ENCODE measurements at places on chromosomes 3 and 15. TPM values are rescaled to one million over a fixed set of nuclear protein-coding genes. Genes with fewer than 3 reads are reported as not detected.

MEX3B gene
- not detected for polyA plus RNA-seq

PLSCR2 gene
- not detected for polyA plus RNA-seq

CHST13 gene
- 1.9 TPM for polyA plus RNA-seq

GOLGA8K gene
- polyA plus RNA-seq, result not detected

EHHADH gene
- polyA plus RNA-seq, result 12.2 TPM

EPHA3 gene
- under 0.01 TPM for polyA plus RNA-seq

PPARG gene
- 39.8 TPM for polyA plus RNA-seq

GPR149 gene
- polyA plus RNA-seq, result not detected

GOLGA6L4 gene
- polyA plus RNA-seq, result 1.1 TPM

DNA sequence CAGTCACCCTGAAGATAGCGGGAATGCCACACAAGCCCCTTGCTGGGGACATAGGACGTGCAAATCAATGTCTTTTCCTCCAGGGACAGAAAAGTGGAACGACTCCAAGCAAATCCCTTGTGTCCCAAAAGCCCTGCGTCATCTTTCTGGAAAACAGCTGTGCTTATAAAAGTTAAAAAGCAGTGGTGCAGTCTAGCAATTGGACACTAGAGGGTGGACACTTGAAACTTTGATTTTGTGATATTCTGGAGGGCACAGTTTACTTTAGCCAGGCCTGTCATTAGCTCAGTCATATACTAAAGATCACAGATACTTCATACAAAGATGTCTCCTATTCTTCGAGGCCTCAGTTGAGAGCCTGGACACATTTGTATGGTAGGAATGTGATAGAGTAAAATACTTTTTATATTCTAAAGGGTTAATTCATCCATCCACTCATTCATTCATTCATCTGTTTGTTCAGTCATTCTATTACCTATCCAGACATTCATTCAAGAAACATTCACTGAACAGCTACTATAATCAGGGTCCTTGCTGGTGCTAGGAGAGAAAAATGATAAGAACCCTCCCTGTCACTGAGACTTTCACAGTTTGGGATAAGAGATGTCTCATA is 63.8 kb upstream of the ANKRD34C start:
- no peaks in the 10 kb centered on the region for H3K36me3 ChIP-seq
- H3K4me3 ChIP-seq, result no peak overlapping the region
- DNase-seq, result no peak
- no peaks in the 10 kb centered on the region for H3K4me1 ChIP-seq
- H3K27ac ChIP-seq, result no peak overlapping the region

- H3K4me1 ChIP-seq, result no peaks in the 10 kb centered on the region
- no peak overlapping the region for H3K27ac ChIP-seq
- no peaks in the 10 kb centered on the region for H3K27me3 ChIP-seq
- DNase-seq, result no peak
- no peak overlapping the region for H3K4me3 ChIP-seq
Observed at GRCh38 chr15:79682851-79683288, 213.9 kb downstream of the MTHFS start.

DNA sequence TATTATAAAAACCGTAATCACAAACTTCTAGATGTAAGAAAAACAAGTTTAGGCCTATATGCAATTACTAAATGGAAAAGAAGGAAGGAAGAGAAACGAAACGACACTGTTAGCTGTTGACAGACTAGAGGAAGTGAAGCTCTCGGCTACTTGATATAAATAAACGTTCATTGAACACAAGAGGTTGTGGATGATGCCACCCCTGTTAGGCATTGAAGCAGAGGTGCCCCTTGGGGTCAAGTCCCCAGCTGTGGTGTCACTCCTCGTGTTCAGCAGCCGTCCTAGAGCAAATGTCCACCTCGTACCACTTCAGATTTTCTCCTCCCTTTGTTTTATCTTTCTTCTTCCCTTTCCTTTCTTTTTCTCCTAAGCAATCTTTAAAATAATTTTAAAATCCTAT is 146.5 kb upstream of the UBE2E1 start:
- no peak for DNase-seq
- no peaks in the 10 kb centered on the region for H3K36me3 ChIP-seq
- no peaks in the 10 kb centered on the region for H3K27me3 ChIP-seq
- no peak overlapping the region for H3K27ac ChIP-seq
- H3K4me1 ChIP-seq, result peaks cover 3% of the 10 kb centered on the region

- H3K36me3 ChIP-seq, result no peaks in the 10 kb centered on the region
- no peaks in the 10 kb centered on the region for H3K4me1 ChIP-seq
- no peak overlapping the region for H3K27ac ChIP-seq
- DNase-seq, result no peak
- H3K27me3 ChIP-seq, result no peaks in the 10 kb centered on the region
Observed at GRCh38 chr15:33046329-33046728, 148.2 kb downstream of the FMN1 start.

DNA sequence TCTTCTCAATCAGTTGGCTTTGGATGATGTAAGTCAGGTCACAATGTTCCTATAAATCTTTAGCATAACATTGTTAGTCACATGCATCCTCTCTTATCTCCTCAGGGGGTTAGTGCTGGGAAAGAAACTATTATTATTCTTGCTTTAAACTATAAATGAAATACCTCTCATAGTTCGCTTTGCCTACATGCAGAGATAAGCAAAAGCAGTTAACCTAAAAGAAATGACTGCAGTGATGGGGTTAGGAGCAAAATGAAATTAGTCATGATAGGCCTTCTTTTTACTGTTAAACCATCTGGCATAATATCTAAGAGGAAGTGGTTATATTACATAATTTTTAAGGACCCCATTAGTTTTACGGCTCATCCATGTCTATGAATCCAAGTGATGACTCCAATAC is 91.7 kb upstream of the IGSF10 start:
- no peaks in the 10 kb centered on the region for H3K4me1 ChIP-seq
- no peaks in the 10 kb centered on the region for H3K27me3 ChIP-seq
- no peak overlapping the region for H3K27ac ChIP-seq

- no peaks in the 10 kb centered on the region for H3K27me3 ChIP-seq
- H3K4me3 ChIP-seq, result no peak overlapping the region
- no peaks in the 10 kb centered on the region for H3K4me1 ChIP-seq
- H3K36me3 ChIP-seq, result no peaks in the 10 kb centered on the region
Observed at GRCh38 chr3:28252001-28252431, 10.6 kb downstream of the CMC1 start.

- no peak for DNase-seq
- no peak overlapping the region for H3K27ac ChIP-seq
- no peaks in the 10 kb centered on the region for H3K36me3 ChIP-seq
- no peaks in the 10 kb centered on the region for H3K27me3 ChIP-seq
Observed at GRCh38 chr3:18989237-18989795, 159.0 kb upstream of the KCNH8 start.

DNA sequence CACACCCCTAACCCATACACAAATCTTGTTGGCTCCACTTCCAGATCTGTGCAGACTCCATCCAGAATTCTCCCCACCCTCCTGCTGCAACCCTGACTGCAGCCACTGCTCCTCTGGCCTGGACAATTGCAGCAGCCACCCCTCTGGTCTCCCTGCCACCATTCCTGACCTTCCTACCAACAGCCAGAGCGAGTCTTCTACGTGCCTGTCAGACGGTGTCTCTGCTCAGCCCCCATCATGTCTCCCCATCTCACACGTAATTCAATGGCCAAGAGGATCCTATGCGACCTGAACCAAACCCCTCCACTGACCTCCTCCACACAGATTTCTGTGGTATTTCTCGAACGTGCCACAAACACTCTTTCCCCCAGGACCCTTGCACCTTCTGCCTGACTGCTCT is 103.3 kb downstream of the TPRA1 start:
- no peaks in the 10 kb centered on the region for H3K36me3 ChIP-seq
- DNase-seq, result no peak
- H3K4me3 ChIP-seq, result no peak overlapping the region
- no peaks in the 10 kb centered on the region for H3K27me3 ChIP-seq
- no peak overlapping the region for H3K27ac ChIP-seq

- no peaks in the 10 kb centered on the region for H3K36me3 ChIP-seq
- H3K4me3 ChIP-seq, result no peak overlapping the region
- H3K4me1 ChIP-seq, result no peaks in the 10 kb centered on the region
- no peak overlapping the region for H3K27ac ChIP-seq
- DNase-seq, result no peak
Observed at GRCh38 chr3:59876533-59877062, 826.8 kb upstream of the CFAP20DC start.

GRCh38 chr3:128078875-128079274 is 26.6 kb downstream of the SEC61A1 start:
- H3K27me3 ChIP-seq, result no peaks in the 10 kb centered on the region
- H3K36me3 ChIP-seq, result no peaks in the 10 kb centered on the region
- no peaks in the 10 kb centered on the region for H3K4me1 ChIP-seq
- H3K27ac ChIP-seq, result no peak overlapping the region
- no peak for DNase-seq

- no peak for DNase-seq
- H3K27ac ChIP-seq, result no peak overlapping the region
- H3K4me3 ChIP-seq, result no peak overlapping the region
- no peaks in the 10 kb centered on the region for H3K27me3 ChIP-seq
- peaks cover 3% of the 10 kb centered on the region for H3K36me3 ChIP-seq
Observed at GRCh38 chr3:71568207-71568606, 15.3 kb downstream of the FOXP1 start.

DNA sequence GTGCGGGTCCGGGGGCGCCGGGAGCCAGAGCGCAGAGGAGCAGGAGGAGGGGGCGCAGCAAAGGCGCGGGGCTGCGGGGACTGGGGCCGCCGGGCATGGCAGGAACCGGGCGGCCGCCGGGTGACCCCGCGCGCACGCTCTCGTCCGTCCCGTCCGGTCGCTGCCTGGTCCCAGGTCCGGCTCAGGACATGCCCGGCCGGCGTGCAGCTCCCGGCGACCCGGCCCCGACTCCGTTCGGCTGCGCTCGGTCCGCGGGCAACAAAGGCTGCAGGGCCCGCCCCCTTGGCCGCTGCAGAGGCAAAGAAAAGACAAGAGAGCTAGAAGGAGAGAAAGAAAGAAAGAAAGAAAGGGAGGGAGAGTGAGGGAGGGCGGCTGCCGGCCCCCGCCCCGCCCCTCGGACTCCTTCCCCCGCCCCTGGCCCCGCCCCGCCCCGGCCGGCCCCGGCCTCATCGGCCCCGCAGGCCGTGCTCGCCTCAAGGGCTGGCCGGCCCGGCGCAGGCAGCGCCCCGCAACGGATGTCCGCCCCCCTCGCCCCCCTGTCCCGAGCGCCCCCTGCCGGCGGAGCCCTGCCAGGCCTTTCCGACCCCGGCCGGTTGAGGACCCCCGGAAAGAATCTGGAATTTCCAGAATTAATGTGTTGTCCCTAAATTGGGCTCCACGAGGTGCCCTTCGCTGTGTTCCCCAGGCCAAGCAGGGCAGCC is at the start of gene ADAMTS7:
Gene ADAMTS7 (minus strand): TSS at position 341 of the 701 bp plus-strand sequence. CDS start 244 bp downstream, at position 97.
- H3K4me1 ChIP-seq, result no peaks in the 10 kb centered on the region
- peak within 1 kb of the TSS; percentile 44 for H3K4me3 ChIP-seq
- peak; percentile 50 for DNase-seq
- H3K27me3 ChIP-seq, result peaks cover 43% of the 10 kb centered on the region
- H3K36me3 ChIP-seq, result no peaks in the 10 kb centered on the region
- peak within 1 kb of the TSS; percentile 81 for H3K27ac ChIP-seq

DNA sequence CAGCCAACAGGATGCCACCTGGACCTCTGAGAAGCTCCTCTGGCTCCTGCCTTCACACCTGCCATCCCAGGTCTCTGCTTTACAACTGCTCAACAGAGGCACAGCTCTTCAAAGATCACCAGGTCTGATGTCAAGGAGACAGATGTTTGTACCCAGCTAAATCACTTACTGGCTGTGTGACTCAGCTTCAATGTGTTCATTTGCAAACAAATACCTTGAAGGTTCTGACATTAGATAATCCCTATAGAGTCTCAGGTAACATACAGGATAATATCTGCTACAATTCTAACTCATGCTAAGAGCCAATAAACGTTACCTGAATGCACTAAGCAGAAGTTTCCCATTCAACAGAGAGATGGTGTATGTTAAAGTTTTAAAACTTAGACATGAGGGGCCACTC is 163.4 kb upstream of the IGF1R start:
- no peaks in the 10 kb centered on the region for H3K36me3 ChIP-seq
- no peaks in the 10 kb centered on the region for H3K4me1 ChIP-seq
- no peak overlapping the region for H3K4me3 ChIP-seq

DNA sequence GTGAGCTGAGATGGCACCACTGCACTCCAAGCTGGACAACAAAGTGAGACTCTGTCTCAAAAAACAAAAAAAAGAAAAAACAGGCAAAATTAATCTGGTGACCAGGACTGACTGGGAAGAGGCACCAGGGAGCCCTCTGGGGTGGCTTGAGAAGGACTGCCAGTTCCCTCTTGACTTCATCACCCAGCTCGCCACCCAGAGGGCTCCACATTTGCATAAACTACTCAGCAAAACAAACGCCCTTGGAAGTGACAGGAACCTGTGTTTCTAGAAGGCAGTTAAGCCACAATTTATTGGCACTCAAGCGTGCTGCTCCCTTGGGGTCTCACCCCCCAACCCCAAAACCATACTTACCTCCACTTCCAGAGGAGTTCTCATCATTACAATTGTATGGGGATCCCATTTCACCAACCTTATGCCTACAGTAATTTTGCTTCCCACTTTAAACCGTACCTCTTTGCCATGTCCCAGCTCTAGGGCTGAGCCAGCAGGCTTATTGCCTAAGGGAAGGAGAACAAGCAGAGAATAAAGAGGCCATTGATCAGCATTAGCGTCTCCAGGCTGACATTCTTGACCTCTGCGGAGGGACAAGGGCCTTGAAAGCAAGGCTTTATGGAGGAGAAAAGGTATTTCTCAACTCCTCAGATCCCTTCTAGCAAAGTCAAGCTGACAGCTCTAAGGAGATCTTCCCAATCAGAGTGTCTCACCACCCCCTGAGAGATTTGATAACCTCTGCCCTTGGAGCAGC is 357.4 kb downstream of the SHQ1 start:
- no peaks in the 10 kb centered on the region for H3K4me1 ChIP-seq
- no peak overlapping the region for H3K4me3 ChIP-seq
- H3K27ac ChIP-seq, result no peak overlapping the region
- no peaks in the 10 kb centered on the region for H3K27me3 ChIP-seq
- no peak for DNase-seq

DNA sequence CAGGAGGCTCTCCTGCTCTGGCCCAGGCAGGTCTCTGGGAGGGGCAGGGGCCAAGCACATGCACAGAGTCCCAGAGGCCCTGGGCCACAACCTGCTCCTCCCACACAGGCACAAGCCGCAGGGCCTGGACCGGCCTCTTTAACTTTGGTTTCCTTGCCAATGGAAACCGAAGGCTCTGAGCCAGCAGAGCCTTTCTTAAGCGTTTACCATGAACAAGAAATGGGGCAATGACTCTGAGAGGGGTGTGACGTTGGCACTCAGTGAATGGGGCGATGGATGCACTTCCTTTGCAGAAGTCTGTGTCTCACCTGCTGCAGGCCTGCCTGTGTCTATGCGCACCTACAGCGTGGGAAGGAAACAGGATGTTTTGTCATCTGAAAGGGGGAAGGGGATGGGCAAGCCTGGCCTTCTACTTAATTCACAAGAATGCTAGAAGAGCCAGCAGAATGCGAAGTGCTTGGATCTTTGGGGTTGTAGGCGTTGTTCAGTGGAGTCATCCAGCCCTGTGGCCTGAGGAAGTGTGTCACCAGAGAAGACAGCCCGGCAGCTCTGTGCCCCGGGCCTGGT is 41.8 kb downstream of the IFT122 start:
- H3K4me3 ChIP-seq, result no peak overlapping the region
- H3K4me1 ChIP-seq, result no peaks in the 10 kb centered on the region
- DNase-seq, result no peak
- H3K36me3 ChIP-seq, result peaks cover 8% of the 10 kb centered on the region

GRCh38 chr15:38374029-38374428 is 79.9 kb upstream of the FAM98B start:
- DNase-seq, result no peak
- no peaks in the 10 kb centered on the region for H3K36me3 ChIP-seq
- no peak overlapping the region for H3K27ac ChIP-seq

Data from small intestine (tissue), 16 donors.